Neural crest cell (in vitro differentiated cells): ENCODE measurements at places on chromosomes 12 and 14. TPM values are rescaled to one million over a fixed set of nuclear protein-coding genes. Genes with fewer than 3 reads are reported as not detected.

DNA sequence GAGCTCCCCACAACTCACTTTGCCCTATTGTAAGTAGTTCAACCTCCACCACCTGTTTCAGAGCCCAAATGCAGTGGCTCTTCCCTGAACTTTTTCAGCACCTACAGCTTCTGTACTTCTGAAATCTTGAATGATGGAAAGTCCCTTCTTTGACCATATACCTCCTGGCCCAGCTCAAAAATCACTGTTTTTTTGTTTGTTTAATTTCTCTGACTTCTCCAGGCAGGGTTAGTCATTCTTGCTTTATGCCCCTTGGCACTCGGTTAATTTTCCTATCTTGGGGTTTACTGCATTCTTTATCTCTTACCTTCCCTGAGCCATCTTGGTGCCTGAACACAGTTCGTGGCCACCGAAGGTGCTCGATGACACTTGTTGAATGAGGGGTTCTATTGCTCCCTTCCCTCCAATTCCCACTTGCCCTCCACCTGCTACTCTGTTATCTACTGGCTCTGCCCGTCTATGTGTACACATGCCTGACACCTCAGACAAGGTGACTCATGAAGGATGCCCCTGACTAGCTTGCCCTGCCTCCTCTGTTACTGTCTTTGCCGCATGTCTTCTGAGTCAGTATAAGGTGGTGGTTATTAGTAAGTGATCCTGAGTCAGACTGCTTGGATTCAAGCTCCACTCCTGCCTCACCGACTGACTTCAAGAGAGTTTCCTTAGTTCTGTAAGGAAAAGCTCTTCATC is 4.4 kb downstream of the AMHR2 start:
- H3K4me3 ChIP-seq: no peak overlapping the region
- H3K27me3 ChIP-seq: no peaks in the 10 kb centered on the region
- no peaks in the 10 kb centered on the region for H3K4me1 ChIP-seq
- peak overlapping the region; percentile 32 for H3K27ac ChIP-seq

GRCh38 chr14:63493246-63493645 is 49.9 kb downstream of the PPP2R5E start:
- H3K4me3 ChIP-seq: no peak overlapping the region
- no peak for DNase-seq
- no peaks in the 10 kb centered on the region for H3K36me3 ChIP-seq
- peaks cover 39% of the 10 kb centered on the region for H3K4me1 ChIP-seq

DNA sequence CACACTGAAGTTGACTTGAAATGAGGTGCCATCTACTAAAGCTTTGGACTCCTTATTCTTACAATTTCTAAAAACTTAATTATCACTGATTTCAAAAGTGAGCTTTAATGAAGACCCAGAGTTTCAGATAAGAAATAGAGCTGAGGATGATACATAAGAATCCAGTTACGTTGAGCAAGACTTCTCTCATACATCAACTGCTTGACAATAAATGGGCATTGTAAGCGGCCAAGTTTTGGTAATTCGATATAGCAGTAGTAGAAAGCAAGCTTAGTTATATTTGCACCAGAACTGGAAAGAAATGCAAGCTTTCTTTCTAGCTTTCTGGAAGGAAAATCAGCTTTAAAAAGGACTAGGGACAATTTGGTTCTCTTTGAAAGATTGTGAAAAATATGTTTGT is 1359.6 kb downstream of the FSCB start:
- no peaks in the 10 kb centered on the region for H3K36me3 ChIP-seq
- no peak overlapping the region for H3K4me3 ChIP-seq
- H3K27me3 ChIP-seq: no peaks in the 10 kb centered on the region

- no peak overlapping the region for H3K4me3 ChIP-seq
- DNase-seq: no peak
- H3K27me3 ChIP-seq: no peaks in the 10 kb centered on the region
- H3K4me1 ChIP-seq: no peaks in the 10 kb centered on the region
Measured at GRCh38 chr12:109497675-109498074, 20.2 kb downstream of the UBE3B start.

DNA sequence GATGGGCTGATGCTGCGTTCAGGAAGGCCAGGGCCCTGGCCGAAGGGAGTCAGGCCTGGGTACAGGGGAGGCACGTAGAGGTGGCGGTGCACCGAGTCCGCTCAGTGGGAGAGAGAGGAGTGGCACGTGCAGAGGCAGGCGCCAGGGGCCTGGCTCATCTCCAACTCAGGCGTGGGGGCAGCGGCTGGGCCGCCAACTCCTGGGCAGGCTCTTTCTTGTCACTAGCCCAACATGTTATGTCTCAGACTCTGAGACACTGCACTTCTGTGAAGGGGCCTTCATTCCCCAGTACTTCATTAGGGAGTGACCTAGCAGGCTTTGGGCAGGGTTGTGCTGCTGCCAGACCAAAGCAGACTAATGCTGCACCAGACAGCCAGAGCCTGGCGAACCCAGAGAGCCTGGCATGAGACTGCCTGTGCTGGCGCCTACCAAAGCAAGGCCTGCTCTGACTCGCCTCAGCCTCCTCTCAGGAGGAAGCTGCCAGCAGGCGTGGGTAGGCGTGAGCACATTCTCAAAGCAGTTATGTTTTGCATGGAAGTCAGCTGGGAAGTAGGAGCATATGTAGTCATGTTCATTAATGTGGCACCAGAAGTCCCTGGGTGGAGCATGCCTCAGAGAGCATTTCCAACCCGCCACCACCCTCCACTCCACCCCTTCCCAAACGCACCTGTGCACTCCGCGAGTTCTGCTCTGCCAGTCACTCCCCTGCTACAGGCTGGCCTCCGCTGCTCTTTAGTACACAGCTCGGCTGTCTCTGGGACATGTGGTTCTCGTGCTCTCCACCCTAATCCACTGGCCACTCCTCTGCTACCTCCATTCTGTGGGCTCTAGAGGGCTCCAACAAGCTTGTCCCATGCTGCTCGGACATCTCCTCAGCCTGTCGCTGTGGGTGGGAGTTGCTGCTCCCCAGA is 9.7 kb downstream of the CKB start:
- no peak for DNase-seq
- H3K4me3 ChIP-seq: peak overlapping the region; percentile 44
- H3K4me1 ChIP-seq: peaks cover 16% of the 10 kb centered on the region
- peak overlapping the region; percentile 31 for H3K27ac ChIP-seq
- peaks cover 13% of the 10 kb centered on the region for H3K27me3 ChIP-seq

DNA sequence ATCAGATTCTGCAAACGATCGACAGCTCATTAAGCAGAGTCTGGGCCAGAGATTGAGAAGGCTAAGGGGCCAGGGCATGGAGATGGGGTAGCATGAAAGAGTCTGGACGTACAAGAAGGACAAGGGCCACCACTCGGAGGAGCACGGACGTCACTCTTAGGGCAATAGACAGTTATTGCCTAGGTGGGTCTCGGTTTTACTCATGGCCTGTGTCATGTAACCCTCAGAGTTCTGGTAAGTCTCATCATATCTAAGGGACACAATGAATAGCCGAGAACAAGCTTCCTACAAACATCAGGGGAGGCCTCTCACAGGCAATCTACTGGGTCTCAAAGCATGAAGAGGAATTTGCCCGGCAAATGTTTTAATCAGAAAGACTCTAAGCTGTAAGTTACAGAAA is 30.4 kb upstream of the ITPK1 start:
- H3K27me3 ChIP-seq: no peaks in the 10 kb centered on the region
- H3K4me1 ChIP-seq: peaks cover 13% of the 10 kb centered on the region
- DNase-seq: no peak
- no peak overlapping the region for H3K4me3 ChIP-seq
- H3K36me3 ChIP-seq: no peaks in the 10 kb centered on the region

DNA sequence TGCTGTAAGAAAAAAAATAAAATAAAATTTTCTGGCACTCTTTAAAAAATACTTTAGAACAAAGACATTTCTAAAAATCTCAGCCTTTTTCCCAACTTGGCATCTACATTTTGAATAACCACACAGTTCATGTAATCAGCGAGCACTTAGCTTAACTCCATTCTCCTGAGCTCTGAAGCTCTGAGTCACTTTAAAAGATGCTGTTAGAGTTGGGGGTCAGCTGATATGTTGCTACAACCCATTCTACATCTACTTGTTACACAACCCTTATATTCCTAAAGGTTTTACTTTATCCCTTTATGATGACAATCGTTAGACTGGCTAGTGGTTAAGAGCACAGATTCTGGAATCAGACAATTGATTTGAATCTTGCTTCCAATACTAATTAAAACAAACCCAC is 48.3 kb downstream of the SLC41A2 start:
- DNase-seq: no peak
- H3K27ac ChIP-seq: no peak overlapping the region

Gene CMA1
- not detected in 2 replicates for total RNA-seq

GRCh38 chr14:44444454-44444853 is 62.6 kb downstream of the FSCB start:
- H3K36me3 ChIP-seq: no peaks in the 10 kb centered on the region
- no peaks in the 10 kb centered on the region for H3K27me3 ChIP-seq
- no peak overlapping the region for H3K27ac ChIP-seq
- H3K4me1 ChIP-seq: no peaks in the 10 kb centered on the region
- DNase-seq: no peak

Gene NKX2-8
- not detected in 2 replicates for total RNA-seq

GRCh38 chr12:3038926-3039510 is 38.2 kb upstream of the TSPAN9 start:
- DNase-seq: no peak
- H3K27me3 ChIP-seq: no peaks in the 10 kb centered on the region
- H3K4me3 ChIP-seq: no peak overlapping the region

DNA sequence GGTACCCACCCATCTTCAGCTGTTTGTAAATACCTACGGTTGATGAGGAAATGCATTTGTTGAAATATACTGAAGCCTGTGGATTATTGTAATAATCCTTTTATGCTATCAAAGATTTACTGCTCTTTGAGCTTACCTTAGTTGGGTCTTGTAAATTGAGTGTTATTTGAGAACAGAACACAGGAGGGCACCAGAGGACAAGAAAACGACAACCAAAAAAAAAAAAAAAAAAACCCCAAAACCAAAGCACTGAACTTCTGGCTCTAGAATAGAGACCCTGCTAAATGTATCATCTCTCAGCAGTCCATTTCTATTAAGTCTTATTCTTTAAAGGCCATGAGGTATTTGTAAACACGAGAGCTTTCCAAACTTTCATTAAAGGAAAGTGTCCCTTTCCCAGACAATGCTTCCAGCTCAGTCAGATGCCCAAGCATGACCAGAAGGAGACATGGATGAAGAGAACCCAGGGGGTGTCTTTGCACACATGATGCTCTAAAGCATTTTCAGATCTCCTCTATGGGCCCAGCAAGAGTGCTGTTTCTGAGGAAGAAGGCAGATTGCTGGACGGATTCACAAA is 763.9 kb downstream of the NRXN3 start:
- H3K4me3 ChIP-seq: no peak overlapping the region
- H3K4me1 ChIP-seq: no peaks in the 10 kb centered on the region
- no peak overlapping the region for H3K27ac ChIP-seq
- peak; percentile 20 for DNase-seq
- H3K36me3 ChIP-seq: no peaks in the 10 kb centered on the region

DNA sequence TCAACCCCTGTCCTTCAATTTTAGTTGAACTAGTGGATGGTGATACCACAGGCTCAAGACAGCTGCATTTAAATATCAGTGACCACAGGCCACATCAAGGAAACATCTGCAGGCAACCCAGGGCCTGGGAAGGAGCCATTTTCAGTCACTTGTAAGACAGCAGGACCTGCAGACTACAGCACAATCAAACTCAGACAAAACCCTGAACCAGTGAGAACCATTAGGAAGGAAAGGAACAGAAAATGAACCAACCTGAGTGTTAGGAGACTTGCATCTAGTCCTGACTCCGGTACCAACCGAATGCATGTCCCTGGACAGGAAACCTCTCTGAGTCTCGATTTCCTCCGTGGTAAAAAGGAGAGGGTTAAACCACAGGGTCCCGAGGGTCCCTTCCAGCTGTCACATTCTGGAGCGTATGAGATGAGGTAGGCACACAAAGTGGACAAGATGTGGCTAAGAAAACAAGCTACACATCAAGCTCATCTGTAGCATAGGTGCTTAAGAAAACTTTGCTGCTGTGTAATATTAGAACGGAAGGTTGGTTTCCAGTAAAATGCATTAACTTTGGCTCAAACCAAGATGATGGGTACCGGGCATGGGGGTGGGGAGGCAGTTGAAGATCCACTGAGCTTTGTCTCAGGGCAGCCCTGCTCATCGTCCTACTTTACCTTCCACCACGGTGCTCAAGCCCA is 1.6 kb upstream of the CDKN1B start:
- peaks cover 17% of the 10 kb centered on the region for H3K36me3 ChIP-seq
- DNase-seq: no peak
- peak overlapping the region; percentile 15 for H3K27ac ChIP-seq
- H3K27me3 ChIP-seq: no peaks in the 10 kb centered on the region
- peak overlapping the region; percentile 88 for H3K4me3 ChIP-seq

GRCh38 chr12:38838056-38838850 is 67.1 kb downstream of the CPNE8 start:
- H3K36me3 ChIP-seq: peaks cover 7% of the 10 kb centered on the region
- H3K4me1 ChIP-seq: no peaks in the 10 kb centered on the region

Gene CTSG
- not detected in 2 replicates for total RNA-seq

GRCh38 chr12:28177461-28177860 is 12.8 kb upstream of the CCDC91 start:
- DNase-seq: no peak
- H3K4me1 ChIP-seq: peaks cover 6% of the 10 kb centered on the region
- H3K4me3 ChIP-seq: no peak overlapping the region
- H3K36me3 ChIP-seq: no peaks in the 10 kb centered on the region

Gene ZNF385A
- total RNA-seq: 20.3 and 20.8 TPM in 2 replicates

Gene TAS2R9
- total RNA-seq: 0.39 TPM in 1 of 2 replicates, not detected in the other

DNA sequence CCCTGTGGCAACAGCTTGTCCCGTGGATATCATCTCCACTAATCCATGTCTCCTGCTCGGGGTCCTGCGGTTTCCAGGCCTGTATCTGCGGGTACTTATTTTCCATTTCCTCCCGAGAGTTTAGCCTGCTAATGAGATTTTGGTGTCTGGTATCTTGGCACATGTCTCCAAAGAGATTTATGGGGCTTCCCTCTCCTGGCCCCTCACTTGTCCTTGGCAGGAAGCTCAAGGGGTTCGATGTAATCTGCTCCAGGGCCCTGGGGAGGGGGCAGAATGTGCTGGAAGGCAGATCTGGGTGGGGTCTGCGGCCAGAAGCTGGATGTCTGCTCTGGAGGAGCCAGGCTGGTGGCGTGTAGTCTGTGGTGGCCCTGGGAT is 85.7 kb downstream of the KIF26A start:
- H3K4me3 ChIP-seq: no peak overlapping the region
- H3K4me1 ChIP-seq: peaks cover 19% of the 10 kb centered on the region
- DNase-seq: no peak
- H3K27me3 ChIP-seq: no peaks in the 10 kb centered on the region
- no peak overlapping the region for H3K27ac ChIP-seq
- peaks cover 4% of the 10 kb centered on the region for H3K36me3 ChIP-seq

DNA sequence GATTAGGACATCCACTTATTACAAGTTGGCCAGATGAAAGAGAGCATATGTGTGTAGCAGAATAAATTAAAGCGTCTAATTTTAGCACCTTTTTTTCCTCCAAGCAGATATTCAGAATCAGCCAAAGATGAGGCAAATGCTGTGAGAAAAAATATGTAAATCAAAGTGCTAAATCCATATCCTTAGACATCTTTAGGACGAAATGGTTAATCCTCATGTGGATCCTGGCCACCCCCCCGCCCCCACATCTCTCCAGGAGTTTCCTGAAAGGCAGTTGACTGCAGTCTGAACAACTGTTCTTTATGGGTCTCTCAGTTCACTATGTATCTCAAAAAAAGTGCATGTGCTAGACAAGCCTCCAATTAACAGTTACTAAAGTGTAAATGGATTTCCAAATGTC is 1768.1 kb upstream of the SEL1L start:
- H3K36me3 ChIP-seq: no peaks in the 10 kb centered on the region
- H3K27me3 ChIP-seq: no peaks in the 10 kb centered on the region
- peaks cover 3% of the 10 kb centered on the region for H3K4me1 ChIP-seq
- H3K4me3 ChIP-seq: no peak overlapping the region
- no peak overlapping the region for H3K27ac ChIP-seq
- DNase-seq: no peak

- H3K27ac ChIP-seq: no peak overlapping the region
- peaks cover 32% of the 10 kb centered on the region for H3K27me3 ChIP-seq
- peak; percentile 36 for DNase-seq
- H3K4me3 ChIP-seq: peak overlapping the region; percentile 93
Measured at GRCh38 chr12:79689477-79690141, 1.2 kb downstream of the PAWR start.
